ENCODE measurements at places on chromosomes 3 and 15.

GRCh38 chr3:71444028-71444860 is 139.3 kb downstream of the FOXP1 start:
- DNase-seq = no peak

GRCh38 chr3:181757694-181758306 is 46.1 kb downstream of the SOX2 start:
- peak; percentile 82 for DNase-seq

DNA sequence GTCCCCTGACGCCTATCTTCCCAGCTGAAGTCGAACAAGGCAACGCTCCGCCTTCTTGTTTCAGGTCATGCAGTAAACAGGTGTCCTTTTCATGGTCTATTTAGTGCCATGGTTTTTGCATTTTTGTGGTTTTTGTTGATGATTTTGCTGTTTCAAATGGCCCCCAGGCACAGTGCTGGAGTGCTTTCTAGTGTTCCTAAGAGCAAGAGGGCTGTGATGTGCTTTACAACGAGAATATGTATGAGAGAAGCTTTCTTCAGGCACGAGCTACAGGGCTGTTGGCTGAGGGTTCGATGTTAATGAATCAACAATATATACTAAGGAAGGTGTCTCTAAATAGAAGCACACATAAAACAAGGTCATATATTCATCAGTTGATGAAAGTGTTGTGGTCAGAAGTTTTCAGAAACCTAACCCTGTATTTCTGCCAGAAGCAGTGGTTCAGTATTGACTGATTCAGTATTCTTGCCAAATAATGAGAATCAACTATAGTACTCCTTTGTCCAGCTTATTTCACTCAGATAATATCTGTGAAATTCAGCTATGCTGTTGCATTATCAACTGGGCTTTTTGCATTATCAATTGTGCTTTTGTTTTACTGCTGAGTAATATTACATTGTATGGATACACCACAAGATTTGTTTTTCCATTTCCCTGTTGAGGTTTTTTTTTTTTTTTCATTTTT is 18.5 kb downstream of the LIMD1 start:
- DNase-seq = no peak

- DNase-seq = no peak
Measured at GRCh38 chr3:137796993-137797392, 32.9 kb downstream of the SOX14 start.

DNA sequence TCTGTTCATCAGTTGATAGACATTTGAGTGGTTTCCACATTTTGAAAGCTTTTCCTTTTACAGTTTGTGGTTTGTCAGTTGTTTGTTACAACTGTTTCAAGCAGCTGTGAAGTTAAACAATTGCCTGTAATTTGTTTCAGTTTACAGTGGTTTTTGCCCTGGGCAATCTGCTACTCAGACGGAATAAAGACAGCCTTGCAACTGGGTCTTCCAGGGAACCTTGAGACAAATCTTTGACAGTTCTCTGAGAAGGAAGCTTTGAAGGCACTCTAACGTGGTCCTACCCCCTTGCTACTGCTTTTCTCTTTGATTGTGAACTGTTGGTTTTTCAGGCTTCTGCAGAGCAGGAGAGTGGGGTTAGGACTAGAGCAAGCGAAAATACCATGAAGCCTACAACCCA is 28.0 kb downstream of the LRRC28 start:
- DNase-seq = no peak

DNA sequence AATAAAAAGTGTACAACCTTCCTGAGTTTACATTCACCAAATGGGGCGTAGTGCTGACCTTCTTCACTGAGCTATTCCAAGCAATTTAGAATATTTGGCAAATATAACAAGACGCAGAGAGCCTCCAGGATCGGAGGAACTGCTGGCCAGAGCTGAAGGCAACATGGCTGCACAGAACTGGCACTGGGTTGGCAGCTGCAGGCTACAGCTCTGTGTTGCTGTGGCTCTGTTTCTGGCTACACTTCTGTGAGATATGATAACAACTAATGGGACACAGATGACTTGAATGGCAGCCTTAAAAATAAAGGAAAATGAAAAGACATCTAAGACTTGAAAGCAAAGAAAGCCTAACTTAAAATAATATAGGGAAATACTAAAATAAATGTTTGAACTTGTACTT is 10.8 kb upstream of the SLC6A20 start:
- no peak for DNase-seq

DNA sequence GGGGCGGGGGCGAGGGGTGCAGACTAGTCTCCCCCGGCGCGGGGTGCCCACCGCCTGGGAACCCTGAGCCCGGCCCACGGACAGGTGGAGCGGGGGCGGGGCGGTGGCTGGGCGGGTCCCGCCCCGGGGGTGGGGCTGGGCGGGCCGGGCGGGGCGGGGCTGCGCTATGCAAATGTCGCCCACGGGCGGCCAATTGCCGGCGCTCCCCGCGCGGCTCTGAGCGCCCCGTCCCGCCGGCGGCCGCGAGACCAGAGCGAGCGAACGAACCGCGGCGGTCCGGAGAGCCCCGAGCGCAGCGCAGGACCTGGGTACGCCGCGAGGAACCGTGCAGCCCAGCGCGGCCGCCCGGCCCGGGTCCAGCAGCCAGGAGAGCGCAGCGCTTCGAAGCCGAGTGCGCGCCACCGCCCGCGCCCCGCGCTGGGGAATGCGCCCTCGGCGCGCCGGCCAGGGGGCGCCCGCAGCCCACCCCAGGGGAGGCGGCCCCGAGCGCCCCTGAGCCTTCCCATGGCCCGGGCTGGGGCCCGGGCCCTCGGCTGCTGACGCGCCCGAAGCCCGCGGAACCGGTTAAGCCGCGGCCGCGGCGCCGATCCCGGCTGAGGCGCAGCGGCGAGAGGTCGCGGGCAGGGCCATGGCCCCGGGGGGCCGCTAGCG is at the start of gene SEMA3F:
Gene SEMA3F, plus strand, starts transcription at position 485 of the 651 bp plus-strand sequence. CDS start 4,299 bp downstream, outside the sequence.
- DNase-seq = peak; percentile 20

DNA sequence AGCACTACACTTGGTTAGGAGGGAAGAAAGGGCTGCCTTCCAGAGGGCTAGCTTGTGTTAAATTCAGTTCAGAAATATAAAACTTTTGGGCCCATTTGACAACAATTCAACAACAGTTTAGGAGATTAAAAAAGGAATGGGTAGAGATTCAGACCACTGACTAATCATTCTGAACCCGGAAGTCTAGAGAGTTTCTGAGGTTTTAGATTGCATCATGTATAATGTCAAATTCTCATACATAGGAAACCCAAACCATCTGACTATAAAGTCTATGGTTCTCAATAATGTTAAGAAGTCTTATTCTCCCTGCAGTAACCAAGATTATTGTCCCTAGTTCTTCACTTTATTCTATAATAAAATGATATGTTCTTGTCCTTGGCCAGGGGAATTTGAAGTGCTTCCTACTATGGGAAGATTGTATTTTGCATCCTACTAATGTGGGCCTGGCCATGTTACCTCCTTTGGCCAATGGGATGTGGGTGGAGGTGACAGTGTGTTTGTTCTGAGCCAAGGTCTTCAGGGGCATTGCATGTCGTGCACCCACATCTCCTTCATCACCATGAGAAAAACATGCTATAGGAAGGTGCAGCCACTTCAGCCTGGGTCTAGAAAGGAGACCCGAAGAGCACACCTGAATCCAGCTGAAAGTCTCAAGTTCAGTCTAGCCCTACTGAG is 66.4 kb upstream of the CCNL1 start:
- DNase-seq = no peak

- DNase-seq = no peak
Measured at GRCh38 chr3:37249717-37250116, 75.3 kb upstream of the LRRFIP2 start.

- no peak for DNase-seq
Measured at GRCh38 chr15:59312205-59312604, 60.5 kb downstream of the MYO1E start.

DNA sequence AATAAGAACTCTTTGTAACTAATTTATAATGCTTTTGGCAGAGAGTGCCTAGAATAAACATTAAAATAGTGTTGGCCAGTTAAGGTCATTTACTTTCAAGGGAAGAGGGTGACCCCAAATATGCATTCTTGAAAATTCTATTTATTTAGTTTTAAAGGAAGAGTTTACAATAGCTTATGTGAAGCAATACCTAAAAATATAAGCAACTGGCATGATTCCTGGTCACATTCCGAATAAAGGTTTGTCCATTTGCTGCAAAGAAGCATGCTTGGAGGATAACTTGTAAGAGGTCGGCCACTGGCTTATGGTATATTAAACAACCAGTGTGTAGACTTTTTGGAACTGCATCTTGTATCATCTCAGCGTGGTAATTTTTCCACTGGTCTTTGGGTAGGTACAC is 10.2 kb downstream of the MITF start:
- no peak for DNase-seq

DNA sequence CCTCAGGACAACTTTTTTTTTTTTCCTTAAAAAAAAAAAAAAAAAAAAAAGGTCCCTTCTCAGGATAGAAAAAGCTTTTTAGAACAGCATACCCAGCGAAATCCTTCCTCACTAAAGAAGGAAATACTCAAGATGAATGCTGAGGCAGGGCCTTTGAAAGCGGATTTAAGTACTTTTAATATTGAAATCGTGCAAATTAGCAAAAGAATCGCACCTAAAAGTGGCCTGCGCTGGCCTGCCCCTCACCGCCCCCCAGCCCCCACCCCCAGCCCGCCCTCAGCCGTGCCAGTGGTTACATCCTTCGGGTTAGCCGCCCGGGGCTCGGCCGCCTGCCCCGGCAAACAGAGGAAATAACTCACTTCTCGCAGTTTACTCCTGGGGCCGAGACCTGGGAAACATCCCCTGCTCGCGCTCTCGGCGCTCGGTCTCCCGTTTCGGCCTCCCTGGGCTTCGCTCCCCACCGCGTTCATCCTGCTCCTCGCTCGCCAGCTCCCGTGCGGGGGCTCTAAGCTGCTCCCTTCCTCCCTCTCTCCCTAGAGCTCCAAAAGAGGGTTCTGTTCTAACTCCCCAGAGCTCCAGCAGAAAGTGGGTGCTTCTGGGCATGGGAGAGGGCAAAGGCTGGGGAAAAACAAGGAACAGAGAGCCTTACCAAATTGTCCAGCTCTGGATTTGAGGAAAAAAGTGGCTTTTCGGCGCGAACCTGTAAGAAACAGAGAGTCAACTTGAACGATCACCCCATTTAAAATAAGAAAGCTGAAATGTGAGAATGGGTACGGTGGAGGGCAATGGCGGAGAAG is 5.2 kb downstream of the MEIS2 start:
- no peak for DNase-seq

DNA sequence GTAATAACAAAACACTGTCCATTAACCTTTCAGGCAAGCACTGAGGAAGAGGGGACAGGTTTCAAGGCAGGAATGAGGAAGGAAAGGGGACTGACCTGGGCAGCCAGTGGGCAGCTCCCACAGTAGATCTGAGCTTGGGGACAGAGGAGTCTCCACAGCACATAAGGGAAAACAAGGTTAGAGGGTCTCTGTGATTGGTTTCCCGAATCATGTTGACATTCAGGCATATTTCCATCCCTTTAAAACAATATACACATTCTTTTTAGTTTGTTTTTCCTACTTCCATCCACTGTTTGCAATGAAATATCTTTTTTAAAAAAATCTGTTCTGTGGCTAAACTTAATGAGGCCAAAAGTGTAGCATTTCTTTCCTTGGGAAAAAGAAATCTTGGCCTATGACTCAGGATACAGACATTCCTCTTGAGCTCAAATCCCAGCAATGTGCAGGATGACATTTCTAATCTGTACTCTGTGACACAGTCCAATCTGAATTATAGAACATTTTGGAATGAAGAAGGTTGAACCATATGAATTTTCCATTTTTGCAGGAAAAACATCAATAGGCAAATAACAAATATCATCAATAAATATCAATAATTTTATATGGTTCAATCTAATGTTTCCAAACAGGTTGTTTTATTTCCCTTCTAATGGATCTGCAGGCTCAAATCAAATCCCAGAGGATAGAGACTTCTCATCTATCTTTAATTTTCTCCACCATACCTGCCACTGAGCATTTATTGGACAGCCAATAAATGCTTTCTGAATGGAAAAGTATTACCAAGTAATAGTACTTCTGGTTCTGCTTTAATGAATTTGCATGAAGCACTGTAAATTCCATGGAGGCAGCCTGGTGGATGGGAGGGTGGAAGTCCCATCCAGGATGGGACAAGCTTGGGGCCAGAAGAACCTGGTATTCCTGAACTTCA is 54.1 kb downstream of the ITGB5 start:
- no peak for DNase-seq

DNA sequence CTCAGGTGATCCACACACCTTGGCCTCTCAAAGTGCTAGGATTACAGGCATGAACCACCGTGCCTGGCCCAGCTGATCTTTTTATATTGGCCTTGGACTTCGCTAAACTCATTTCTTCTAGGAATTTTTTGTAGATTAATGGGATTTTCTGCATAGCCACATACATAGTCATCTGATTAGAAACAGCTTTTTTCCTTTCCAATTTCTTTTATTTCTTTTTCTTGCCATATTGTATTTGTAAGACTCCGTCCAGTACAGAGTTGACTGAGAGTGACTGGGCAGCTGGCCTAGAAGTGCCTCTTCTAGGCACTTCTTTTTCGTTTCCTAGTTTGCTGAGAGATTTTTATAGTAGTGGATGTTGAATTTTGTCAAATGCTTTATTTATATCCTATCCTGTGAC is 37.4 kb downstream of the ARIH1 start:
- no peak for DNase-seq

DNA sequence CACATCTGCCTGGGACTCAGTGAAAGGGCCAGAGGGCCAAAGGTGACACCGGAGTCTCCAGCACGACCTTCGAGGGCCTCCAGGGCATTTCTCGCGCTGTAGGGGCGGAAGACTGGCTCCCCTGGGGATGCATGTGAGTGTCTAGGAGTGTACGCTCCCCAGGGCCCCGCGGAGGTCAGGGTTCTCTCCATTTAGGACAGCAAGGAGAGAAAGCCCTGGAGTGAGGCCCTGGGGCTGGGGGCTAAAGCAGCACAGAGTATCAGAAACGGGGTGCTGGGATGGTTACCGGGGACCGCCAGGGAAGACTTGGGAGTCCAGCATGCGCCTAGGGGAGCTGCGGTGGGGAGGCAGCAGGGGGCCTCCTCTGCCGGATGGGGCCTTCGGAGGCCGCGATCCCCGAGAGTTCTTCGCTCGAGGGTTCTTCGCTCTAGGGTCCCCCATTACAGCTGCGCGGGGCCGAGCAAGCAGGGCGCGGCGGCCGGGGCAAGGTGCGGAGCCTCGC is 595 bp upstream of the APBA2 start:
- no peak for DNase-seq

DNA sequence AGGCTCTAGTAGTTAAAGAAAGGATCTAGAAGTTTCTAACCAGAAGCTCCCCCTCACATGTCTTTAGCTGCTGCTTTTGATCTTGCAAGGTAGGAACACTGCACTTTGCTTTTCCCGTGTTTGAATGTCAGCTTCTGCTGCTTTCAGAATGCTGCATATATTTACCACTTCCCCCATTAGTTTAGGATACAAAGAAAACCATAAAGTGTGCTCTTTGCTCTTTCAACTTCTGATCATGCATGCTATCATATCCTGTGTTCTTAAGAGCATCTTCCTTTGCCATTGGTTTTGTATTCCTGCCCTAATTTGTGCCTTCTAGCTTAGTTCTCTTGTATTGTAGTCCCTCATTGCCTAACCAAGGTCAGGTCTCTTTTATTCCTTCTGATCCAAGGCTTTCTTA is 43.3 kb downstream of the ZNF609 start:
- no peak for DNase-seq
